ENCODE measurements at places on chromosomes 6 and 20.

DNA sequence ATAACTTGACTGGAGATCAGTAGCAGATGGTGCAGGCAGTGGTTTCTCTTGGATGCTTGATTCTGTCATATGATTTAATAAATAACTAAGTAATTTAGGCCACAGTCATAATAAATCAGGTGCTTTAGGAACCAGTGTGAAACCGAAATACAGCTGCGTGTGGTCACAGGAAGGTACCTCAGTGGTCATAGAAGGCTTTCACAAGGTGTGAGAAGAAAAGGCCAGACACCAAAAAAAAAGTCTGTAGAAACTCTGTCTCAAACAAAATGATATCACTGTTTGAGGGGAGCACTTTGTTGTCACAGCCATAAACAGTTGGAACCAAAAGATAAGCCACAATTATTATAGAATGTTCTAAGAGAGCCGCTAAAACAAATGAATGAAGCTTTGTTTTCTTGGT, 56.5 kb downstream of the ARMC2 start:
- DNase-seq = no peak

- no peak for DNase-seq
Observed at GRCh38 chr20:37596890-37597536, 69.3 kb upstream of the BLCAP start.

DNA sequence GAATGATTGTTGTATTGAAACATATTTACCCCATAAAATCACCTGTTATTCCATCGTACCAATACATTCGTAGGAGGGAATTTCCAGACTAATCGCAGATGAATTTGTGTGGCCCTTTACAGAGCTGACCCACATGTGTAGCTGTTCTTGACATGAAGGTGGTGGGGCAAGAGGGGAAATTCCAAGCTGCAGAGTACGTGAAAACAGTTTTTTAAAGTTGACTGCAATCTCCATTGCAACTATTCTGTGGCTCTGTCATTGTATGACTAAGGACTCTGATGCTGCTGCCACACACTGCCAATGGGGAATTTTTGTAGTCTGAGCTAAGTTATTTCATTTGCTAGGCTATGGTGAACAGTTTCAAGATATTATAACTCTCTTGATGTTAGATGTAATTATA, 46.4 kb upstream of the ADTRP start:
- no peak for DNase-seq

DNA sequence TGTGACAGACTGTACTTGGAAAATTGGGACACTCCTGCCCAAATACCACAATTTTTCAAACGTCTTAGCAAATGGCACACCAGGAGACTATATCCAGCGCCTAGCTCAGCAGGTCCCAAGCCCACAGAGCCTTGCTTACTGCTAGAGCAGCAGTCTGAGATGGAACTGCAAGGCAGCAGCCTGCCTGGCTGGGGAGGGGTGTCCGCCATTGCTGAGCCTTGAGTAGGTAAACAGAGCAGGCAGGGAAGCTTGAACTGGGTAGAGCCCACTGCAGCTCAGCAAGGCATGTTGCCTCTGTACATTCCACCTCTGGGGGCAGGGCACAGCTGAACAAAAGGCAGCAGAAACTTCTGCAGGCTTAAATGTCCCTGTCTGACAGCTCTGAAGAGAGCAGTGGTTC, 1003.3 kb upstream of the MAP3K7 start:
- DNase-seq = no peak

DNA sequence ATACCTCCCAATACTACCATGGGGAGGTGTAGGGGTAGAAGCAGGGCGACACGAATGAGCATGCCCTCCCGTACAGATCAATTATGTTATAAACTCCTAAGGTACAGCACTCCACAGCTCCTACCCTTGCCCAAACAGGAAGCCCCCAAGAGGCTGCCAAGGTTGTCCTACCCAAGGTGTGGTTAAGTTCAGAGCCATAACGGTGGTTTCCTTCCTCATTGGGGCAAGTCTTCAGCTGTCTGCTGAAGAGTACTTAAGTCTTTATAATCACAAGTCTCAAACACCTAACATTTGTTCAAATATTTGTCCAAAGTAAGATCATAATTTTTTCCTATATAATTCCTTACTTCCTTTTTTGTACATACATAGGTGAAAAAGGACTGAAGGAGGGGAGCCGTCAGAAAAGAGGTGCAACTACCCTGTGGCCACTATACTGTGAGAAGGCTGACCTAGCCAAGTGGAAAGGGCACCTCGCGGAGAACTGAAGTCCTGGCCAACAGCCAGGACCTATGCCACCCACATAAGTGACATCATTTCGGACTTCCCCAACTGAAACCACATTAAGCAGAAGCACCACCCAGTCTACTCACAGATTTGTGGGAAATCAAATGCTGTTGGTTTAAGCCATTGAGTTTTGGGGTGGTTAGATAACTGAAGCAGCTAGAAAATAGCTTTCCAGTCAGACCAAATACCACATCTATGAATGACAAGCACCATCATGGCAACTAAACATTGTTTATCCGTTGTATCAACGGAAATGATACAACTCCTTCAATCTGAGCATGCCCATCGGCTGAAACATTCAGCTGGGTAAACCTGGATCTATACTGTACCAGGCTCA, 2.9 kb upstream of the RAB22A start:
- DNase-seq = no peak

DNA sequence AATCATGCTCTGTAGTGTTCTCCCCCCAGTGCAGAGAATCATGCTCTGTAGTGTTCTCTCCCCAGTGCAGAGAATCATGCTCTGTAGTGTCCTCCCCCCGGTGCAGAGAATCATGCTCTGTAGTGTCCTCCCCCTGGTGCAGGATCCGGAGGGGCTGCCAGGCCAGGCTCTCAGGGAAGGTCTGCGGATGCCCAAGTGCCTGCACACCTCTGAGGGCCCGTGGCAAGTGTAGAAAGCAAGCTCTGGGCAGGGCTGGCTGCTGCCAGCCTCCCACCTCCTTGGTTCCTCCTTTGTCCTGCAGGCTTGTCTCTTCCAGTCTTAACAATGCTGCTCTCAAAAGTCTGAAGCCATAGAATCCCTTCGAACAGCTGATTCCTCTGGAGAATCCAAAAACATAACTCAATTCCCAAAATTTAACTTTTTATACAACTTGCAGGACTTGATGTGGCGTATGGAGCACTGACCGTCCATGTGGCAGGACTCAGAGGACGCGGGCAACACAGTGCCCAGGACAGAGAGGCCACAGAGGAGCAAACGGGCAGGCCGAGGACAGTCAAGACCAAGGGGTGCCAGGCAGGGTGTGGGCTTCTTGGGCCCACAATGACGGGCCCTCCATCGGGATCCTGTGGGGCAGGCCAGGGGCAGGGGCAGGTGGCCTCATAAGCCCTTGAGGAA, 44.6 kb upstream of the BHLHE23 start:
- no peak for DNase-seq

GRCh38 chr20:6714279-6714711, 53.2 kb upstream of the BMP2 start:
- DNase-seq = no peak

GRCh38 chr6:37048851-37049757, 43.6 kb downstream of the FGD2 start:
- DNase-seq = no peak

- DNase-seq = no peak
Observed at GRCh38 chr6:159693894-159694545, 979 bp upstream of the SOD2 start.

DNA sequence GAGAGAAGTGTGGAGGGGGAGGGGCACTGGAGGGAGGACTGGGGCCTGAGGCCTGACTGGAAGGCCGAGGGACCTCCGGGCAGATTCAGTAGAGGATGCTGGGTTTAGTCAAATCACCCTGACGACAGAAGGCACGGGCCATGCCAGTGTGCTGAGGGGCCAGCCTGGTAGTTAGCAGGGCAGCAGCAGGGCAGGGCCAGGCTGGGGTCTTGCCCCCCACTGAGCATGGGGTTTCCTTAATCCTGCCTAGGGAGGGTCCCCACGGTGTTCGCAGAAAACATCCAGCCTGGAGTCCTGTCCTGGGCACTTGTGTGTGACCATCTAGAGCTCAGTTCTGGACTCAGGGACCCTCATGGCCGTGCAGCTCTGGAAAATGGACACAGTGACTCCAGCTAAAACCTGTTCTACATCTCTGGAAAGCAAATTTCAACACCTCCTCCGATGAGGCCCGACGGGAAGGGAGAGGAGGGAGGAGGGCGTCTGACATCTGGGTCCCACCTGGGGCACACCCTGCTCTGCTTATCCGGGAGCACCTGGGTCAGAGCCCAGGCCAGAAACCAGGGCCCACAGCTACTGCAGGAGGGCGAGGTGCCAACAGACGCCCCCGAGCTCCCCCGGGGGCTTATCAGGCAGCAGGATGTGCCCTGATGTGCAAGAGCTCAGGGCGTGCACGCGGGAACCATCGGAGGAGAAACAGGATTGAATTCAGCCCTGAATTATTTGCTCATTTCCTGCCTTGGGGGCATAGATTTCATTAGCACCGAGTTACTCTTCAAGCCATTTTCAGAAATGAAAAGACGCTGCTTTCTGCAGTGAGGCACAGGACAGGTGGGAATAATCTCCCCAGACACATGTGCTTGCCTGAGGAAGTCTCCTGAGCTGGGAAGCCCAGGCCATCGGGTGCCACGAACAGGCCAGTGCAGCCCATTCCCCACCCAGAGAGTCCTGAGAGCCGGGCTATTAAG, 78.0 kb upstream of the MPC1 start:
- DNase-seq = no peak

GRCh38 chr20:1790386-1790785, 104.8 kb upstream of the SIRPA start:
- no peak for DNase-seq

GRCh38 chr6:142071981-142072380, 60.7 kb upstream of the GJE1 start:
- DNase-seq = no peak

GRCh38 chr20:44644667-44645131, 6.8 kb downstream of the ADA start:
- no peak for DNase-seq

DNA sequence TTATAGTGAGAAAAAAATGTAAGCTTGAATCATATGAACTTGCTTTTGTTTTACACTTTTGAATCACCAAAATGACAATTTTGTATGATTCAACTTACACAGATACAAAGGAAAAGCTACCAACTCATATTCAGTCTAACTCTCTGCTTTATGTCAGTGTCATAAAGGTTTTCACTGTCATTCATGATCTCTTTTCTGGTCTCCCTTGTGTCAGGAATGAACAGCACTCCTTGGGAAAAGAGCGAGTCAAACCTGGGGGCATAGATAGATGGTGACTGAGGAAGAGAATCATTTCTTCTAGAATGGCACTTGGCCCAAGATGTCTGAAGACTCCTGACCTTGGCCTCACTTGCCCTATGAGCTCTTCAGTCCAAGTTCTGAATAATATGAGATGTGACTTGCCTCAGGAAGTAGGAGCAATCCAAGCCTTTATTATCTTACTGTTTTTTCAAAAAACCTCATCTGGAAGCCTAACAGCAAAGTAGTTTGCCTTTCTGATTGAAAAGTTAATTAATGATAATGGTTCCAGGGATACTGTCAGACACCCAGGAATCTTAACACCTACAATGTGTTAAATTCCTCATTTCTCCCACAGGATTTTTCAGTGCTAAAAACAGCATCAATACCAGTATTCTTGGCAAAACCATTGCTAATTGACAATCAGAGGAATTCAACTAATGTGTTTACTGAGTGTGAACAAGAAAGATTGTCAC, 270.0 kb upstream of the HSF2 start:
- DNase-seq = no peak

GRCh38 chr6:1439349-1439748, 50.0 kb downstream of the FOXF2 start:
- DNase-seq = no peak

GRCh38 chr6:32223258-32224235, at the start of gene NOTCH4:
NOTCH4 (minus strand) TSS chr6:32224067; CDS start chr6:32223928, 139 bp downstream.
- DNase-seq = no peak

DNA sequence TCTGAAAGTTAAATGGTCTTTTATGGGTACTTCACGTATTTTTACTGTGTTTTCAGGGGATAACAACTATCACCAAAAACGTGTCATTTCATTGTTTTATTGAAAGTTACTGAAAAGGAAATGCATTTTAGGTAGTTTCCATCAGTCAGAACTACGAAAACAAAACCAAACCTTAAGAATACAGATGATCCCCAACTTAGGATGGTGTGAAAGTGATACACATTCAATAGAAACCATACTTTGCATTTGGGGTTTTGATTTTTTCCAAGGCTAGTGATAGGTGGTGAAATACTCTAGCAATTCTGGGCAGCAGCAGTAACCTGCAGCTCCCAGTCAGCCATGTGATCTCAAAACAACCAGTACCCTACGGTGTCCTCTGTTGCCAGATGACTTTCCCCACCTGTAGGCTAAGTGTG, 25.9 kb upstream of the EFHC1 start:
- DNase-seq = no peak
